Natural killer cell treated with Interleukin-12 subunit alpha and Interleukin-12 subunit beta and Interleukin-15 and Interleukin-18, amount 100 ng/mL, for 72 hours (primary cell): ENCODE measurements at places on chromosomes 2 and 18. TPM values are rescaled to one million over a fixed set of nuclear protein-coding genes. Genes with fewer than 3 reads are reported as not detected.
A peak's percentile ranks its signal among the peaks of the same experiment; 100 is the strongest.

DNA sequence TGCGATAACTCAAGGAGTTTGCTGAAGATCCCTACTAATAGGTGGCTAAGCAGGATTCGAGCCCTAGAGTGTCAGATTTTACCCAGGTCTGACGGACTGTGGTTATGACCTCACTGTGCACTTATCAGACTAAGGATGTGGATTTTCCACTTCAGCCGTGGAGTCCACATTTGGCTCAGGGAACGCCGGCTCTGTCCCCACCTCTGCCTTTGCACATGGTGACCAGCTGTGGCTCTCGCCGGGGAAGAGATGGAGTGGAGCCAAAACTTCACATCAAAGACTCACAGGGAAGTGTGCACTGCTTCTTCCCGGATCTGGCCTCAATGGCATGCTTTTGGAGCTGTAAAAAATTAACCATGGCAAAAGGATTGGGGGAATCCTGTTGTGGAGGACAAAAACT, 249.3 kb upstream of the APCDD1 start:
- no peak for DNase-seq

DNA sequence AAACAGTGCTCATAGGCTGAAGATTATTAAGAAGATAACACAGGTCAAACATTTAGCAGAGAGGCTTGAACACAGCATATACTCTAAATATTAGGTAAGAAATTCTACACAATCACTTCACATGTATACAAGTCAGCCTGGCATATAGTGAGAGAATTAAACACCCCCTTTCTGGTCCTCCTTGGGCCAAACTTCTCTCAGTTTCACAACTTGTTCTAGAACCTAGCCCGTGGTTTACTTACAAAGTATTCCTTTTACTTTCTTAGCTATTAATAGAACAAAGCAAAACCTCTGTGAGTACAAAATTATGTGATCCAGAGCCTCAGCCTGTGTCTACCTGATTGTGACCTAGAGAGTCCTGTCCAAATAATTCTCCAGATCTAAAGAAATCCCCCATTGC, 562.8 kb downstream of the TNS1 start:
- DNase-seq, result no peak

QPCT gene
- 0.33 TPM for total RNA-seq

DNA sequence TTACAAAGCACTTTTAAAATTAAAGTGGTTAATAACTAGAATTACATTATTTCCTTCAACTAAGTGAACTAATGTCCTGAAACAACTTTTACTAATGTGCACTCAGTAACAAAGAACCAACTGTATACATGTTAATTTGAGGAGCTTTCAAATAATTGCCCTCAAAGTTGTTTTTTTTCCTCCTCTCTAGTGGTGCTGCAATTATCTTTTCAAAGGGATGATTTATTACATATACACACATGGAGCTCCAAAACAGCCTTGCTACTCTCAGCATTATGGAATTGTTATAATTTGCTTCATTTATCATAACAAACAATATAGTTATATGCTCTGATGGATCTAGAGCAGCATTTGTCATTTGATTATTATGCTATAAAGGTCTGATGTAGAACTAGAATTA, 246.3 kb upstream of the RASGRP3 start:
- DNase-seq, result no peak

- DNase-seq, result no peak
Measured at GRCh38 chr2:439556-440402, 151.9 kb upstream of the ALKAL2 start.

GRCh38 chr2:229081411-229081810, 189.7 kb downstream of the PID1 start:
- no peak for DNase-seq

DNA sequence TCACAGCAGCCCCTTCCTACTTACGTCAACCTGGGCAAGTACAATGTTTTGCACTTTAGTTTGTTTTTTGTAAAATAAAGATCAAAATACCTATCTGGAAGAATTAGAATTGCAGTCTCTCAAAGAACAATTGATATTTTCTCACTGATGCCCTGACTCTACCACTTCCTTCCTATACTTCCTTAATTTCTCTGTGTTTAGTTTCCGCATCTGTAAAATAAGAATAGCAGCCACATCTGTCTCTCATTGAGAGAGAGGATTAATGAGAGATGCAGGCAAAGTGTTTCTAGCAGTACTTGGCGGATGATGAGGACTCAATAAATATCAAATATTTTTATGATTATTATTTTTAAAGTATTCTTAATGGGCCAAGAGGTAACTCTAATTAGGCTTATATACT, 122.6 kb upstream of the PIEZO2 start:
- no peak for DNase-seq

FOXI3 gene
- total RNA-seq, result not detected

DNA sequence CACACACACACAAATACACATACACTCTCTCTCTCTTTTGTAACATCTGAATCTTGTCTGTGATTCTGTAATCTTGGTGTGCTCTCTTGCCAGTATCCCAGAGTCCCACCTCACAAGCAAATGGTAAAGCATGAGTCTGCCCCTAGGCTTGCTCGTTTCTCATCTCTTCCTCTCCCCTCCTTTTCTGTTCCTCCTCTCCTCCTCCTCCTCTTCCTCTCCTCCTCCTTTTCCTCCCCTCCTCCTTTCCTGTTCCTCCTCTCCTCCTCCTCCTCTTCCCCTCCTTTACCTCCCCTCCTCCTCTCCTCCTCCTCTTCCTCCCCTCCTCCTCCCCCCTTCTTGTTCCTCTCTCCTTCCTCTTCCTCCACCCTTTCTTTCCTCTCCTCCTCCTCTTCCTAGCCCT, 59.0 kb downstream of the TNFRSF11A start:
- DNase-seq, result no peak

DNA sequence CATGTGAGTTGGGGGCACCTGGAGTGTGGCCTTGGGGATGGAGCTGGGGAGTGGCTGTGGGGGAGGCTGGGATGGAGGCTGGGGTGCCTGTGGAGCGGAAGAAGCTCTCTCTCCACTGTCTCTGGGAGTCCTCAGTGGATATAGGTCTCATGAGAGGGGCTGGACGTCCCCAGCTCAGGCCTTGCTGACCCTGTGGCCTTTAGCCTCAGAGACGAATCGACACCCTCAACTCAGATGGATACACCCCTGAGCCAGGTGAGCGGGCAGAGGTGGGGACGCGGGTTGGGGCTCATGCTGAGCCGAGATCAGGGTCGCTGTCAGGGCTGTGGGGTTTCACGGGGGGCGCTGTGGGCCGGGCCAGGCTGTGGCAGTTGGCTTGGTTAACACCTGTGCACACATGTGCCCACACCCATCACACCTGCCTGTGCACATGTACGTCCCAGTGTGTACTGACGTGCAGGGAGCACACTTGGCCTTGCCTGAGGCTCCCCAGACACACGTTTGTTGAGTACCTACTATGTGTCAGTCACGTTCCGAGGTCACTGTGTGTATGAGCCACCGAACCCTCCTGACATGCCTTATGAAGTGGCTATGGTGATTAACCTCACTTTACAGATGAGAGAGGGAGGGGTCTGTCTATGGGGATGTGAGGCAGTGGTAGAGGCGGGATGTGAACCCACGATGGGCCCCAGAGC, 20.1 kb downstream of the ZAP70 start:
- DNase-seq, result no peak

MYO5B gene
- total RNA-seq, result not detected

DNA sequence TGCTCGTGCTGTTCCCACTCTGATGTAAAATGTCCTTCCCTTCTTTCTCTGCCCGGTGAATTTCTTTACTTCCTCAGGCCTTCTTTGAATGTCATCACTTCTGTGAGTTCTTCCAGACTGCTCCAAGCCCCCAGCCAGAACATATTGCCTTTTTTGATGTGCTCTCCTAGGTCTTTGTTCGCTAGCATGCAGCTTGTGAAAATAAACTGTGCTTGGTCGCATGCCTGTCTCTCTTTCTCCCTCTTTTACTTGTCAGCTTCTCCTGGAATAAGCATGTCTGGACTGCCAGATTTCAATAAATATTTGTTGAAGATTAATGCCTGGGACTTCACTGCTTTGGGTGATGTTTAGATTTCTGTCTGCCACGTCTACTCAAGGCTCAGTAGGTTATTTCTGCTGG, 82.7 kb upstream of the ARHGAP28 start:
- DNase-seq, result no peak

IL36RN gene
- total RNA-seq, result not detected

- DNase-seq, result no peak
Measured at GRCh38 chr2:68845043-68845442, 26.2 kb downstream of the BMP10 start.

SPP2 gene
- not detected for total RNA-seq

DNA sequence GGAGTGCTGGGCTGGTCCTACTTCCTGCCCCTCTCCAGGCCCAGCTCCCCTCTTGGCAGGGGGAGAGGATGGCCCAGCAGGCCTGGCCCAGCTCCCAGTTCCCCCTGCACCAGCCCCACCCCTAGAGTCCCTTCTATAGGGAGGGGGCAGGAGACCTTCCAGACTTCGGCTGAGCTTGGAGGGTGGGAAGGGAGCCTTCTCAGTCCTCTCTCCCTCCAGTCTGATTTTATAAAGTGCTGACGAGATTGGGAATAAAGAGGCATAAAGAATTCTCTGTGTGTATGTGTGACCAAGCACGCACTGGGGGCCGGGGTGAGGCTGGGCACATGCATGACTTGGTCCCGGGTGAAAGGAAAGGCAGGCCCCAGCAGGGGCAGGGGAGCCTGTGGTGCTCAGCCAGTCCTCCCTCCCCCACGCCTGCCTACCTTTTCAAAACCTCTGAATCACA, 5.1 kb downstream of the CHPF start:
- no peak for DNase-seq

DNA sequence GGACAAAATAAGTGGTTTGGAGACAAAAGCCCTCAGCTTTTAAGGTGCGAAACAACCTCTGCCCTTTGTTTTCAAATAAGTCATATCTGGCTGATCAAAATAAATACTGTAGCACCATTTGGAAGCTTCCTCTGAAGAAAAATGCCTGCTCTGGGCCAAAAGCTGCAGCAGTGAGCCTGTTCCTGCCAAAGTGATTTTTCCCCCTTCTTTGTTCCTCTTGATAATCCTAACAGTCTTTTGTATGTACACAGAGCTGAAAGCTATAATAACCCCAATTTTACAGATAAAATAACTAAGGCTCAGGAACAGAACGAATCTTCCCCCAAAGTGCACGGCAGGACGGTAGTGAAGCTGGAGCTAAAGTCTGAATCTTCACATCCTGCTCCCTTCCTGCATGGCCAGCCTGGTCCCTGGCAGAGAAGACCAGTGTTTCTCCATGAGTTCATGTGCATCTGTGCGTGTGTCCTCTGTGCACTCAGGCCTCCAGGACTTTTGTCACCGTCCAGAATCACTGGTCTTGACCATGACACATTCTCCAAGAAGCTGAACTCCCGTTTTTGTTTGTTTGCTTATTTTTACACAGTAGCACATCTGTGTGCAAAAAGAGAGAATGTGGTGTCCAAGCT, 2114.1 kb upstream of the PIK3C3 start:
- no peak for DNase-seq

- DNase-seq, result peak; percentile 50
Measured at GRCh38 chr18:48296581-48296980, 112.6 kb downstream of the ZBTB7C start.

GRCh38 chr2:64548761-64549160, 24.6 kb downstream of the AFTPH start:
- DNase-seq, result no peak

DNA sequence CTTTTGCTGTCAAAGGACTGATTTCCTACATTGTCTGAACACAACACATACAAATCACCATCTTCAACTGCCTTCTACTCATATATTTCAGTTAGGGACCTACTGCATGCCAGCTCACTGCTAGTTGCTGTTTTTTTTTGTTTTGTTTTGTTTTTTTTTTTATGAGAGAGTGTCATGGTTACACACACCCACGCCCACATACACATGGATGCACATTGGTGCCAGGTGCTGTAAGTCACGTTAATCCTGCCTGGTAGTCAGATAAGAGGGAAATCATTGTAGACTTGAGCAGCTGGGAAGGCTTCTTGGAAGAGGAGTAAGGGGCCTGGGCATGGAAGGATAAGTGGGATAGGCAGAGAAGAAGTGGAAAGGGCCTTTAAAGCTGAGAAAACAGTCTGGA, 209.9 kb downstream of the TDRD15 start:
- no peak for DNase-seq
